ENCODE measurements at places on chromosomes 5 and 9.

DNA sequence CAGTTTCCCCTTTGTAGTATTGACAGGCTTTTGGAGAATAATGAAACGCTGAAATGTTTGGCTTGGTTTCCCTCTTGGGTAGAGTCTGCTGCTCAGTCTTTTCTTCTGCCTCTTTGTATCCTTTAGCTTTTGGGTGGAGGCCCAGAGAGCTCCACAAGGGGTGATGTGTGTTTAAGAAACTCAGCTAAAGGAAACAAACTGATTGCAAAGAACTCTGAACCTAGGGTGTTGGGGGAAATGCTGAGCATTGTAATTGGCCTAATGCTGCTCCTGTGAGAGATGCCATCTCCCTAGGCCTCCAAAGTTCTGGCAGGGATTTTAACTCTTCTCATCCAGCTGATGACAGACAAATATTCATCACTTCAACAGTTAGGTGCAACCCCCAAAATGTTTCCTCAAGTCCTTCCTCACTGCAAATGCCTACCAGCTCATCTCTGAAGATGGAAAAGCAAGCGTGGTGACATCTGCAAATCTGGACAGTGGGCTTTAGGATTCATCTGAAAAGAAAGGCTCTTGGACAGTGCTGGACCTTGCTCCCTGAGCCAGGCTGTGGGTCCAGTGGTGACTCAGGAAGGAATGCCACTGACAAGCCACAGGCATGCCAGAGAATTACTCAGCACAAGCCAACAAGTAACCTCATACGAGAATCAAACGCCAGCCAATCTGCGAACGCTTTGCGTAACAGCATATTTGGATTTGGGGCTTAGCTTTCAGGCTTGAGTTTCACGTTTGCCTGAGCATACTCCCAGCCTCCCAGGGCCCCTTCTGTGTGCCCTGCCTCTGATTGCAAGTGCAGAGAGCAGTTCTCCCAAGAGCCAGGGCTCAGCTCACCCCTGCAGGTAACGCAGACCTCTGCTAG, 30.5 kb upstream of the ZSWIM6 start:
- peak; percentile 72 for ATAC-seq

GRCh38 chr9:87167582-87167981, 220.3 kb upstream of the GAS1 start:
- ATAC-seq: no peak

DNA sequence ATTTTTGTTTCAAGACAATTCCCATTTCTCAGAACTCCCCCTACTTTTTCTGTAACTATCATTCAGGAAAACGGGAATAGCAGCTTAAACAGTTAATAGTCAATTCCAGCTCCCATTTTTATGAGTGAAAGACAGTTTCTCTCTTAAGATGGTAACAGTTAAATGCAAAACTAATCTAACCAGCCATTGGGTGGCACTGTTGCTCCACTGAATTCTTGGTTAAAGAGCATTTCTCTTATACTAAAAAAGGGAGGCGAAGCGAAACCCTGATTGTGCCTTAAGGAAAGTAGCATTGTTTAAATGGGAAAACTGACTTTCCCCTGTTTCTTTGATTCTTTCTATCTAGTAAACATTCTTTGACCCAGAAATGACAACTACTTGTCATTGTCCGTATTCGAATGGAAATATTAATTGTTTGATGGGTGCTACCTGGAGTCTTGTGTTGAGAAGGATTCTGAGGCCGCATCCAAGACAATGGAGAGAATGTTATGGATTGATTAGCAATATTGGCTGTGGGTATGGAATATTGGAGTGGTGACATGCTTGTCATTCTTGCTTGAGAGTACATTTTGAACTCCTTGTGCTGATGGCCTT, 507.8 kb downstream of the MAT2B start:
- ATAC-seq: peak; percentile 55

DNA sequence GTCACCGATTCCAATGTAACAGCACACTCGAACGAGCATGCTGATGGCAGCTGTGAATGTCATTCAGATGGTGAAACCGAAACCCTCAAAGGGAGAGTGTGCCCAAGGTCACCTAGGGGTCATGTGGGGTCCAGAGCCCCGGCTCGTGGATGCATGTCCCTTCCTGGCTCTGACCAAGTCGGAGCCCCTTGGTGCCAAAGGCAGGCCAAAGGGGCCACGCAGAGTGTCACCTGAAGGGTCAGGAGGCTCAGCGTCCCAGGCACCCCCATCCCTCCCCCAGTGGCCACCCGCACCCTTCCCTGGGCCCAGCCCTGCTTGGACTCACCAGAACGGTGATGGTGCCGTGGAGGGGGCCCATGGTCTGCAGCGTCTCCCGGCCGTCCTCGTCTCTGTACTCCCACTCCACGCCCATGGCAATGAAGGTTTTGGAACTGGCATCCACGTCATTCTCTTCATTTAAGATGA, 69.5 kb downstream of the ZNF354C start:
- ATAC-seq: no peak

DNA sequence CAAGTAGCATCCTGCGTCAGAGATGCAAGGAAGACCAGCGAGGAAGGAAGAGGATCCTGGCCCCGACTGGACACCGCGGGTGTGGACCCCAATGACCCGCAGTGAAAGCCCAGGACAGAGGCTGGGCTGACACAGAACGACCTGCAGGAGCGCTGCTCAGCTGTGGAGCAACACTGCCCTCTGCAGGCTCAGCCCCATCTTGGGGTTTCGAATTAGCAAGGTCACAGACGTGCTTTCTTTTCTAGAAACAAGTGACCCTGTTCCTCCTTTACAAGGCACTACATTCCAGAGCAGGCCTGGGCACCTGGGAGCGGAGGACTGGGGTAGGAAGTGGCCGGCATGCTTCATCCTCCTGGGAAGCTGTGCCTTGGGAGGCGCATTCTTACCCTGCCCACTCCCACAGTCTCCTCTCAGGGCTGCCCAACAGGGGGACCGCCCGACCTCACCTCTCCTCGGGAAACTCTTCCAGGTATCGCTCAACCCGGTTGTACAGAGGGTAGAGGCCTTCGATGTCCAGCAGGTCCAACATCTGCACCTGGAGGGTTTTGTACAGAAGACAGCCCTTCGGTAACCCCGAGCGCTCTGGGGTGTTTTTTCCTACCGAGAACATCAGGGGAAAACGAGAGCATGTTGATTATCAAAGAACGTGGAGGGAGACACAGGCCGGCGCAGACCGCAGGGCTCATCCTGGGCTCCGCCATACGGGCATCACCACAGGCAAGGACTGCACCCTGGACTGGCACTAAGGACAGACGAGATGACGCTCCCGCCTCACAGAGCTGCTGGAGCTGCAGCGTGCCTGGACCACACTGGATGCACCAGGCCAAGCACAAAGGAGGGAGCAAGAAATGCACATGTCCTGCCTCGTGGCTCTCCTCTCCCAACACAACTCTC, 35.0 kb downstream of the IPPK start:
- peak; percentile 76 for ATAC-seq

GRCh38 chr5:173913686-173914321, 25.7 kb downstream of the CPEB4 start:
- ATAC-seq: no peak

DNA sequence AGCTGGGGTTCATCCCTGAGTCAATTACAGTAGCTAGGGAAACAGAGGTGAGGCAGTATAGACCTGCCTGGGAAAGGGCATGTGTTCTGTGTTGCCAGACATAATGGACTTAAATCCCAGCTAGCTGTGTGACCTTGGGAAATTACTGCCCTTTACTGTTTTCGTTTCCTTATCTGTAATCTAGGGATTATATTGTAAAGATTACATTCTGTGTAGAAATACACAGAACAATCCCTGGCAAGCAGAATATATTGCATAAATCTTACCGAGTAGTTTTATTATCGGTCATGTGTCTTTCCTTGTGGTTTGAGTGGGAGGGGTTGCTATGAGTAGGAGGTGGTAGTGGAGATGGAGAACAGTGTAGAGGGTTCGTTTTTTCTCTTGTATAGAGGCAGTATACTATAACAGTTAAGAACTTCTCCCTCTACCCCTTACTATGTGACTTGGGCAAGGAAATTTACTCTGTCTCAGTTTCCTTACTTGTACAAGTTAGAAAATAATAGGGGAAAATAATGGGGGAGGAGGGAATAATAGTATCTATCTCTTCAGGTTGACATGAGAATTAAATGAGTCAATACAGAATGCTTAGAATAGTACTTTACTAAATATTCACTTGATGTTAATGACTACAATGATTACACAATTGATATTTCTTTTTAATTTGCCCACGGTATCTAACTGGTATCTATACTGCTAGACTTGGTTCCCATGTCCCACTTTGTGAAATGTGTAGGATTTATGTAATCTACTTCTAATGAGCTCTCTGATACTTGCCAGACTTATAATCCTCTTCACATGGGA, 7.1 kb upstream of the DMXL1 start:
- peak; percentile 55 for ATAC-seq

GRCh38 chr9:38214432-38214831, 145.4 kb upstream of the SHB start:
- no peak for ATAC-seq

DNA sequence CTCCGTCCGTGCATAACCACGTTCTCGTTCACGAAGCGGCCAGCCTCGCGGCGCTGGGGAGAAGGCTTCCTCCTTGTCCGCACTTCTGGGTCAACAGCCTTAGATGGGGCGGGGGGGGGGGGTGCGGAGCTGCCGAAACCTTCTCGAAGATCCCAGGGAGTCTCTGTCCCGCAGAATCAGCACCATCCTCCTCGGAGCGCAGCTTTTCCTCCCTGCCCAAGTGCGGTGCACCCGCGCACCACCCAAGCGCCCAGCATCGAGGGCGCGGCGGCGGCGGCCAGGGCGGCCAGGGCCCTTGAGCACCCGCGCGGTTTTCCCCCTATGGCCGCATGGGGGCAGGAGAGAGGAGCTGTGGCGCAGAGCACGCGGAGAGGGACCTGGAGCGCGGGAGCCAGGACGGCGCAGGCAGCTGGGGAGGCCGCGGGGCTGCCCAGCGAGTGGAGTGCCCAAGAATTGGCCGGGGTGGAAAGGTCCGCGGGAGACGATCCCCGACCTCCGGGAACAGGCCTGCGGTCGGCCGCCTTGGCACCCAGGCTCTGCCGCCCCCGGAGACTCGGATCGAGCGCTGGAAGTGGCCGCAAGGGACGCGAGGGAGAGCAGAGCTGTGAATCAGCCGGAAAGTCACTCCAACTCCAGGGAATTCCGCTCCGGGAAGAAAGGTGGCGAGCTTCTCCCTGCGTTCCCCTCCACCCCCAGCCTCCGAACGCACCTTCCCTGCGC, 43.1 kb downstream of the TMEM174 start:
- peak; percentile 99 for ATAC-seq

GRCh38 chr5:75363111-75363510, 26.1 kb downstream of the HMGCR start:
- ATAC-seq: no peak

- ATAC-seq: no peak
These were observed 166.1 kb downstream of the SLC28A3 start for GRCh38 chr9:84174486-84174885.

- ATAC-seq: no peak
These were observed 59.4 kb downstream of the NDUFAF2 start for GRCh38 chr5:61004448-61004847.

Data from esophagus mucosa (tissue), 1 donor.